ENCODE measurements at places on chromosomes 1 and 21.
A peak's percentile ranks its signal among the peaks of the same experiment; 100 is the strongest.

DNA sequence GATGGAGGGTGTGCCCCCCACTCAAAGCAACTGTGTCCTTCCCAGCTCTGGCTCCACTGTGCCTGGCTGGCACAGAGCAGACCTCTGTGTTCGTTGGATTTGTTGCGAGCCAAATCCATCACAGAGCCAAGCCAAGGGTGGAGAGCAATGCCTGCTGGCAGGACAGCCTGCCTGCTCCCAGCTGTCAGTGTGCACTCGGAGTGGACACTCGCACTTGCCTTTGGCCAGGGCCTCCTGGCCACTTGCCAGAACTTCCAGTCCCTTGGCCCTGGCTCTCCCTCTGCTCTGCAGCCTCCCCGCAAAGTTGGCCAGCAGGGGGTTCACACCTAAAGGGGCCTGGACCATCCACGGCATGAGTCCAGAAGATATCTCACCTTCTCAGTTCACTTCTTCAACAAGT is 16.4 kb downstream of the HEYL start:
- DNase-seq, result no peak

DNA sequence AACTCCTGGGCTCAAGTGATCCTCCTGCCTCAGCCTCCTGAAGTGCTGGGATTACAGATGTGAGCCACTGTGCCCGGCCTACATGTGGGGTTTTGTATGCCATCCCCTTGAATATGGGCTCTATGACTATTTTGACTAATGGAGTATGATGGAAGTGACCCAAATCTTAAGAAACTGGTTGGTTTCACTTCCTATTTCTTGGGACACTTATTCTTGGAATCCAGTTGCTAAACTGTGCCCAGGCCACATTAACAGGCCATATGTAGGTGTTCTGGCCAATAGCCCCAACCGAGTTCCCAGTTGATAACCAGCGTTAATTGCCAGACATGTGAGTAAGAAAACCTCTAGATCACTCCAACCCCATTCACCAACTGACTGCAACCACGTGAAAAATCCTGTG is 36.3 kb upstream of the CLIC4 start:
- DNase-seq, result no peak

DNA sequence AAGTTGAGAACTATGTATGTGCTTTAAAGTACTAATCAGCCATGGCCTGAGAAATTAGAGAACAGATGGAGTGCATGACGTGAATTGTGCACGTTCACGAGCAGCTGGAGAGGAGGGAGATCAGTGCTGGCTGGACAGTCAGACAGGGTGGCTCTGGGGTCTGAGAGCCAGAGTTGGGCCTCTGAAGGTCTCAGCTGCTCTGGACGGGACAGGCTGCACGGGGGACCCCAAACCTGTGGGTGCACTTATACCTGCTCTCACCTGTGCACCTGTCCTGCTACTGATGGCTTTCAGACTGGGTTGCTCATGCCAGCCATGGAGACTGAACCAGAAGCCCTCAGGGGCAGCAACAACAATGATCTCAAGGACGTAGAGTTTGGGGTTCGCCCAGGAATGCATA is 43.5 kb downstream of the UMODL1 start:
- no peak for DNase-seq

GRCh38 chr21:16534408-16535101 is 804.8 kb downstream of the USP25 start:
- DNase-seq, result no peak

GRCh38 chr1:206472886-206473285 is 2.6 kb downstream of the IKBKE start:
- DNase-seq, result no peak

- peak; percentile 86 for DNase-seq
Observed at GRCh38 chr1:26321315-26322041, 3.7 kb downstream of the CD52 start.

DNA sequence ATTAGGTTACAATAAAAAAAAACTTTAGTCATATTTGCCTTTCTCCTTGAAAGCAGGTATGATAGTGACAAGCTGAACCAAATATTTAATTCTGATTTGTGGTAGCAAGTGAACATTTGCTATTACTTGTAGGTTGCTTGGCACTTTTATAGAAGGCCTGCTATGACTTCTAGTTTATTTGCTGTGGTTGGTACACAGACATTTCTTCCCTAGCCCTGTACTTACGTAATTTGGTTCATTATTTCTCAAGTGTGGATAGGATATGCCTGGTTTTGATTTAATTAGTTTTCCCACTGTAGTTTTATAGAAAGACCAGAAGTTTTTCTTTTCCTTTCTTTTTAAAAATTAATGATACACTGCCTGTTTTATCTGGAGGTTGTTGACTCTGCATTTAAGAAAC is 55.9 kb downstream of the PPP2R5A start:
- no peak for DNase-seq

DNA sequence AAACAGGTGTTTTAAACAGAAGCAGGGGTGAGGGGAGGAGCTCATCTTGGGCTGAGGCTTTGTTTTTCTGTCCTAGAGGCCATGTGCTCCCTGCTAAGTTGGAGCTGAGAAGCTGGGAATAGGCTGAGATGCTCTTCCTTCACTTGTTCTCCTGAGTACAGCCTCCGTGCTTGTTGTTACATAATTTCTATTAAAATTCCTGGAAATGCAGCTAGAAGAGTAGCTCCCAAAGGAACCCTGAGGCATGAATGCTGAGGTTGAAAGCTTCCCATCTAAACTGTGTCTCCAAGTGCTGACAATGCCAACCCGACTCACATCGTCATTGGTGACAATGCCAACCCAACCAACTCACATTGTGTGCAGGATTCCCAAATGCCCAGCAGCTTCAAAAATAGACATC is 12.6 kb upstream of the ITPKB start:
- DNase-seq, result no peak

DNA sequence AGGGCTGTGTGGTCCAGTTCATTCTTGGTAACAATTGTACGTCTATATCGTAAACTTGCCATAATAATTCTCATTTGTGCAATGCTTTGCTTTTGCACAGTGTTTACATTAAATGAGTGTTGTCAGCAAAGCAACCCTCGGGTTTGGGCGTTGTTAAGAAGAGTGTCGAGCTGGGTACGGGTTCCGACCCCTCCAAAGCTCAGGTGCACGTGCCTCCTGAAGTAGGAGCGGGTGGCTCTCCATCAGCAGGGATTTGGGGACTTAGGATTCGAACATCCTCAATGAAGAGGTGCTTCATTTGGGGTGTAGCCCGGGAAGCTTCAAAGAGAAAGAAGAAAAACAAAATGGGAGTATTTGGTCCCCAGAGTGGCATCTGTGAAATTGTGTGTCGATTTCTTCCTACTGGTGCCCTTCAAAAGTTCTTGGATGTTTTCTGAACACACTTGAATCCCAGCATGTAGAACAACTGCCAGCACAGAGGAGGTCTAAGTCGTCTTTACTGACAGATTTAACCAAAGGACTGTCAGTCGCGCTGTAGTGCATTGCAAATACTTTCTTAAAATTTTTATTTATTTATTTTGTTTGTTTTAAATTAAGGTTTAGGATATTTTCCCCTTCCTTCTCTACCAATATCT is 1.1 kb downstream of the TRIM58 start:
- DNase-seq, result no peak

GRCh38 chr1:30763651-30764248 is 6.2 kb upstream of the LAPTM5 start:
- no peak for DNase-seq

- no peak for DNase-seq
Observed at GRCh38 chr1:81519987-81520386, 280.7 kb upstream of the ADGRL2 start.

GRCh38 chr1:240765732-240766363 is 153.9 kb upstream of the GREM2 start:
- DNase-seq, result peak; percentile 27

DNA sequence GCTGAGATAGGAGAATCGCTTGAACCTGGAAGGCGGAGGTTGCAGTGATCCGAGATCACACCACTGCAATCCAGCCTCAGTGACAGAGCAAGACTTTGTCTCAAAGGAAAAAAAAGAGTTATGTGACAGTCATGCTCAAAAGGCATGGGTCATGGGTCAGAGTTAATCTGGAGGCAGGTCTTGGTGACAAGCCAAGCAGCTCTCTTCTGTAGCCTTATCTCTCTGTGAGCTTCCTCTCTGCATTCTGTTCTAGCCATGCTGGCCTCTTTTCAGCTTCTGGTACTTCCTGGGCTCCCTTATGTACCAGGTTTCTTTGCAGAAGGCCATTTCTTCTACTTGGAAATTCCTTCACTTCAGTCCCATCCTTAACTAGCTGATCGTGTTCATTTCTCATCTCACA is 63.6 kb downstream of the NGF start:
- DNase-seq, result no peak

DNA sequence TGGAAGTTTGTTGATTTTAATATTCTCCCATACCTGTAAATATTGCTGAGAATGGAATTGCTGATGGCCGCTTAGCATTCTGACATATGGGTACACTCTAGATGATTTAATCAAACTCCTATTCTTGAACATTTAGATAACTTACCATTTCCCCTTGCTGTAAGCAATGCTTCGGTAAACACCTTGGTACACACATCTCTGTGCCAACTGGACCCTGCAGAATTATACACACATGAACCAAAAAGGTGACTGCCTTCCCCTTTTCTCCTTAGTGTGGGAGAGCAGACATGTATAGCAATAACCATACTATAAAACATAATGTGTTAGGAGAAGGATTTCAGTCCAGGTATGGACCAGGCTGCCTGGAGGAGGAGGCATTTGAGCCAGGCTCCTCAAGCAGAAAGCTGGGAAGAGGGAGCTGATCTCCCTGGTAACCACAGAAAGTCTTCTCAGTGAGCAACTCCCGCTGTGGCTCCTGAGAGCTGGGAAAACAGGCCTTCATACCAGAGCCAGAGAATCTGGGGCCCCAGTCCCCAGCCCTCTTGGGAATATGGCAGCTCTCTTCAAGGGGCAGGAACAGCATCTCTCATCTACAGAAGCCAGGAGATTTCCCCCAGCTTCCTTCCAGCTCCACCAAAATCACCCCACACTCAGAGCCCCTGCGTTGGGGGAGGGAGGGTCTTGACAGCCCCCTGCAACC is 33.9 kb upstream of the CSF1 start:
- peak; percentile 82 for DNase-seq

DNA sequence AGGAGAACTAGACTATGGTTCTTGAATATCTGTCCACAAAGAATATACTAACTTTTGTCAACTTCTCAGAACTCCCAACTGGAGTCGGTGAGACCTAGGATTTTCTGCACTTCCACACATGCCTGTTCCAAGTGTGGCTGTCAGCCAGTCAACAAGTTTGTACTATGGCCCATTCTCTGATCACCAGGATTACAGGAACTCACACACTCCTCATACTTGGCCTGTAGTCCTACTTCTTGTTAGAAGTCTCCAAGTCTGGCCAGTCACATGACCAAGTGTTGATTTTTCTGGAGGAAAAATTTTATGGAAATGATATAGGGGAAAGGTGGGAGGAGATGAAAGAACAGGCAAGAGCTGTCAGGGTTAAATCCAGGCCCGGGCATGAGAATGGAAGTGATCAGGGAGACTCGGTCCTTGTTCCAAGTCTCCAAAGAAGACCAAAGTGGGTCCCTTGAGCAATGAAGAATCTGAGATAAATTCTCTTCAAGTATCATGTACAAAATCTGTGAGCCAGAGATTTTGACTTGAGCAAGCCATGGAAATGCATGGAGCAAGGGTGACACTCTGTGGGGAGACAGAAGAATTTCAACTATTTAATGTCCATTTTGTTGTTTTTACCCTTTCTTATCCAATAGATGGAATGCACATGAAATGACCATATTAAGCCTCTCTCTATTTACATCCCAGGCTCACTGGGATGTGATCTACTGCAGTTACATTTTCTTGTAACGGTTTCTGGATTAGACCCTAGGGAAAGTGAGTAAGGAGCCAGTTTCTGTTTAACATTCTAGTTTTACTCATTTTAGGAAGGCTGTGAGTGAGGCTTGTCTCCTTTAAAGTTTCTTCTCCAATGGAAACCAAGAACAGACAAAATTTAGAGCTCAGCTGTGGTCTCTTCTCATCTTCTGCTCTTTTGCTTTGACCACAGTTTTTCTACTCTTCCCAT is 320.9 kb downstream of the ASTN1 start:
- peak; percentile 54 for DNase-seq

All from NT2/D1 (cell line).